ENCODE measurements at places on chromosomes 16 and 17.

- DNase-seq: peak; percentile 75
Observed at GRCh38 chr17:75896415-75897159, at the start of gene TRIM65. TRIM65 (minus strand) TSS chr17:75896951; CDS start chr17:75896937, 14 bp downstream.

- DNase-seq: no peak
Observed at GRCh38 chr17:17564323-17564722, 27.2 kb downstream of the PEMT start.

DNA sequence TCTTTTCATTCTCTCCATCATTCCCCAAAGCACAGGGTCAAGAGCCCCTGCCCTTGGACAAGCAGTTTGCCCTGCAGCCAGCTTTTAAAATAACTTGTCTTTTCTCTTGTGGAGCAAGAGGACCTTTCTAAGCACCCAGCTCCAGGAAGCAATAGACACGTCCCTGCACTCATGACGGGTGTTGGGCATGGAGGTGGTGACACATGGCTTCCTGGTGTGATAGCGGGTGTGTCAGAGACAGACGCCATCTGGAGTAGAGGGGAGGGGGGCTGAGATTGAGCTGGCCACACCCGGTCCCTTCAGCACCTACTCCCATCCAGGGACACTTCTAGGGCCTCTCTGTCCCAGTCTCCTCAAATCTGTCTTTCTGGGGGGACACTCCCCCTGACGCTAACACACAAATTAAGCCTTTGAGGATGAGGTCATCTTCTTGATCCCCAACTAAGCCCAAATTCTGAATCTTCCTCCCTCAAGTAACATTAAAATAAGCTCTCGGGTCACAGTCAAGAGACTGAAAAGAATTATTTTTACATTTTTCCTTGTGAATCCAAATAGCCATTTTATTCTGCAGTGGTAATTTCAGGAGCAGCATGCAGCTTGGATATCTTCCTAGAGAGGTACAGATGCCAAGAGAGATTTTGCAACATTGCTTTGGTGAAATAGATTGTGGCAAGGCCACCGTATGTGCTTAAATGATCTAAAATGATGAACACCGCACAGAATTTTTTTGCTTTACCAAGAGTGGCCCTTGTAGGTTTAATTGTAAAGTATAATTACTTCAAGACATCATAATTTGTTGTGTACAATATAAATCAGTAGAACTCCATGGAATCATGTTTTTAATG is 216.6 kb upstream of the IRX3 start:
- no peak for DNase-seq

- DNase-seq: no peak
Observed at GRCh38 chr17:41343029-41343428, 7.6 kb downstream of the KRT33A start.

GRCh38 chr17:58313815-58314705 is 14.5 kb downstream of the TSPOAP1 start:
- no peak for DNase-seq

DNA sequence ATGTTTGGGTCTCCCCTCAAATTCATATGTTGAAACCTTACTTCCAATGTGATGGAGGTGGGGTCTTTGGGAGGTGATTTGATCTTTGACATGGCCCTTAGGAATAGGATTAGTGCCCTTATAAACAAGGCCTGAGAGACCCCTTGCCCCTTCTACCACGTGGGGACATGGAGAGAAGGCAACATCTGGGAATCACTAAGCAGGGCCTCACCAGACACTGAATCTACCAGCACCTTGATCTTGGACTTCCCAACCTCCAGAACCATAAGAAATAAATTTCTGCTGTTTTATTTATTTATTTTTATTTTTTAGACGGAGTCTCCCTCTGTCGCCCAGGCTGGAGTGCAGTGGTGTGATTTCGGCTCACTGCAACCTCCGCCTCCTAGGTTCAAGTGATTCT is 40.1 kb downstream of the GDE1 start:
- no peak for DNase-seq

GRCh38 chr17:50871364-50871763 is 5.2 kb upstream of the TOB1 start:
- no peak for DNase-seq

DNA sequence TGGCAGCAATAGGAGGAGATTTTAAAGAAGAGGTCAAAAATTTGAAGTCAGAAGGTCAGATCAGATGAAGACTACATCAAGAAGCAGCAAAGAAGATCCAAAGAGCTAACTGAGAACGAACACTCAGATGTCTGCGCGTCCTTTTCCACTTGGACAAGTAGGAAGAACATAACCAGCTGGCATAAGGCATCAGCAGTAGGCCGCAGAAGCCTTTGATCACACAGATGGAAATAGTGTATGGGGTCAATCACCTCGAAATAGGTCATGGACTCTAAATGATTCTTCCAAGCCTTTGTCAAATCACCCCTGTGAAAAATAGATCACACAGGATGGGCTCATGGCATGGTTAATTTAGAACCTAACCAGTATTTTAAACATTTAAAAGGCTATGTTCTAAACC is 56.4 kb upstream of the TOM1L1 start:
- DNase-seq: no peak

GRCh38 chr16:67987460-67988160 is 7.3 kb upstream of the DPEP3 start:
- DNase-seq: no peak

DNA sequence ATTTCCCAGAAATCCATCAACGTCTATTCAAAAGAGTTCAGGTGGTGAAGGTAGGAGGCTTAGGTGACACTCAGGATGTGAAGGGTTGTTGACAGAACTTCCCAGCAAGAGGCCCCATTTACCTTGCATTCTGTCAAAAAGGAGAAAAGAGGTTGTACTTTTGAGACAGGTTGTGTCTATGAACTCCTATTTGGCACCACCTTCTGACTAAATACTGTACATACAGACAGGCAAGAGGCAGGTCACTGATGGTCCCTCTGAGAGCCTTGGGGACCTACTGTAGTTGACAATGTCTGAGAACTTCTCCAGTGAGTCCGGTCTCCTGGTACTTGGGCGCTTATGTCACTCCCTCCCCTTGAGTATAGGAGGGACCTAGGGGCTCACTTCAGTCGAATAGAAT is 479.3 kb upstream of the ZFHX3 start:
- DNase-seq: no peak

DNA sequence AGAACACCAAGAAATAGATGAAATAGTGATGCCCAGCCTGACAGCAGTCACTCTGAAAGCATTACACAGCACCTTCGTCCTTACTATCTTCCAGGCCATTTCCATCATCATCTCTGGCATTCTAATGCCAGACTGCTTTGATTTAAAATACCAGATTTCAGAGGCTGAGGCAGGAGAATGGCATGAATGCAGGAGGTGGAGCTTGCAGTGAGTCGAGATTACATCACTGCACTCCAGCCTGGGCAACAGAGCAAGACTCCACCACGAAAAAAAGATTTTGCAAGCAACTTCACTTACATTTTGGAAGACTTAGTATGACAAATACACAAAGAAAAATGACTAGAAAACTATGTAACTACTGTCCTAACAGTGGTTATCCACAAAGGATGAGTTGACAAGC is 244.0 kb downstream of the CPPED1 start:
- no peak for DNase-seq

DNA sequence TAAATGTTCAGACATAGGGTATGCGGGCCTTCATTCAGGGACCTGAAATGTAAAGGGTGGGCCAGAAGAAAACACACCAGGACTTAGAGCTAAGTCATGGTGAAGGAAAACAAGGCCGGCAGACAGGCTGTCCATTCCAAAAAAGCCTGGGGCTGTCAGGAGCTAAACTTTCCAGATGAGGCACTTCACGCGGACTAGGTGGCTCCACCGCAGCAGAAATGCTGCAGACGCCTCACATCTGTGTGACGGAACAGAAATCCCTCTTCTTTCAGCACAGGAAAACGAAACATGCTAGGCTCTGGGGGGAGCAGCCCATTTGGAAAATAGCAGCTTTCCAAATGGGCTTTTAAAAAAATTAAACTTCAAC is 88.7 kb downstream of the HS3ST3A1 start:
- DNase-seq: no peak

DNA sequence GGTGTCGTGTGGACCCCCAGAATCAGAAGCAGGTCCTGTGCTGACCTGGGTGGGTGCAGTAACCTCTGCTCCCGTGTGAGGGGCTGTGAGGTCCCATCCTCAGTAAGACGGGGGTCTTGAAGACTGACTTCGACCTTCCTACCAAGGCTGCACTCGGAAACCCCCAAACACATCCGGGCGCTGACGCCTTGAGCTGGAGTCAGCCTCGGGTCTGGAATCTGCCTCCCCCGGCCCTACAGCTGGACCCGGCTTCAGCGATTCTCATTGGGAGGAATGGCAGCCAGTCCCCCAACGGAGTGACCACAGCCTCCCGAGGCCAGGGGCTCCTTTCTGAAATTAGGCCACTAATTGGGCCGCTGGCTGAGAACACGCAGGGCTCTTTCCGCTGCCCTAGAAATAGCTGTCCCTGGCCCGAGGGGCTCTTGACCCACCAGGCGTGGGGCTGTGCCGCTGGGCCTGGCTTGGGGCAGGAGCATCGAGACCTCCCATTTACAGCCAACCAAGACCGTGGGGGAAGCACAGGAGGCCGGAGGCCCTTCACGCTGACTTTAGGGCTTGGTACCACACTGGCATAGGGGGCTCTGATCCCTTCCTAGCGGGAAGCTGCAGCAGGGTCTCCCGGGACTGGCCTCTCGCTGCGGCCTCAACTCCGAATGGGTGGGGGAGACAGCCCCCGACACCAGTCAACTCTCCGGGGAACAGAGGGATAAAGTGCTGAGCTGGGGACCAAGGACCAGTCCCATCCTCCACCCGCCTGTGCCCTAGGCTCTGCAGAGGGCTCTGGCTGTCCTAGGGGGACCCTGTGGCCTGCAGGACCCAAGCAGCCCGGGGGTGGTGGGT is 2.6 kb upstream of the GNG13 start:
- no peak for DNase-seq

GRCh38 chr17:37225465-37225864 is 150.3 kb upstream of the C17orf78 start:
- DNase-seq: no peak

- DNase-seq: no peak
Observed at GRCh38 chr17:29263916-29264315, 17.3 kb downstream of the CRYBA1 start.

DNA sequence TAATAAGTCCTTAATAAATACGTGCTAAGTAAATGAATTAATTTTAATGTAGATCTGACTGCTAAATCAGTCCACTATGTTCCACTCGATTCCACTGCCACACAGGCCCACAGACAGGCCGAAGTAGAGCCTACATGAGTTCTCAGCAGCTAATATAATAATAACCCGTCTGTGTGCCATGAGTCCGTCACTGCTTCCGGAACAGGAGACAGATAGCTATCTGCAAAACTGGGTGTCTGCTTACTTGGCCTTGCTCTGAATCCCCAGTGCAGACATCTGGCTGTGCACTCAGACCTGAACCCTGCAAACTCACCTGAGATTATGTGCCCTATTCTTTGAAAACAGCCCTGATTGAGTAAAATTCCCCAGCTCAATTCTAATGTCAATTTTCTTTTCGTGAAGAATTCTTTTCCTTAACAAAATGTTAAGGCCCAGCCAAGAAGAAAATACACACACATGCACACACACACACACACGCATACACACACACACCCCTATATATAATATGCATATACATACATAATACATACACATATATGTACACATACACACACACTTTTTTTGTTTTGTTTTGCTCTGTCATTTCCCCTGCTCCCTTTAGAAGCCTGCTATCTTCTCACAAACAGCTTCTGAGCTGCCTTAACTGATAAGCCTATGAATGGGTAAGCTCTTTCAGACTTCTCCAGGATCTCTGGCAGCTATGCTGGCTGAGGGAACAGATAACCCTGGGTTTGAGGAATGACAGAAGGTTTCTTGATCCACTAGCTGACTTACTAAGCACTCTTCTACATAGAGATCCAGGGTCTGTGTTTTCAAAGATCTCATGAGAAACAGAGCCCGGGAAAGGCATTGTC is 39.8 kb upstream of the TOM1L1 start:
- DNase-seq: no peak

- no peak for DNase-seq
Observed at GRCh38 chr16:57703416-57704010, 8.9 kb downstream of the DRC7 start.

DNA sequence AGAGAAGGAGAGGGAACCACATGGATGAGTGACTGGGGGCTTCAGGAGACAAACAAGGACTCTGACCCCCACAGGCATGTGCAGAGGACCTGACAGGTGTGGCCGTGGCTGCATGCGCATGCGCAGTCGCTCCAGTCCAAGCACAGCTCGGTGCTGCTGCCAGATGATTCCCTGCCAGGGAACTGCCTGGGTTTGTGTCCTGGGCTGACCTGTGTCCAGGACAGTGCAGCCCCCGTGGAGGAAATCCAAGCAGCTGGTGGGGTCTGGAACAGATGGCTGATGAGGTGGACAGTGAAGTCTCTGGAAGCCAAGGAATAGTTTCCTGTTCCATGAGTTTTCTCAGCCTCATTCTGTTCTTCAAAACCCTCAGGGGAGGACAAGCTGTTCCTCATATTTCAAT is 27.3 kb downstream of the LASP1 start:
- DNase-seq: no peak

DNA sequence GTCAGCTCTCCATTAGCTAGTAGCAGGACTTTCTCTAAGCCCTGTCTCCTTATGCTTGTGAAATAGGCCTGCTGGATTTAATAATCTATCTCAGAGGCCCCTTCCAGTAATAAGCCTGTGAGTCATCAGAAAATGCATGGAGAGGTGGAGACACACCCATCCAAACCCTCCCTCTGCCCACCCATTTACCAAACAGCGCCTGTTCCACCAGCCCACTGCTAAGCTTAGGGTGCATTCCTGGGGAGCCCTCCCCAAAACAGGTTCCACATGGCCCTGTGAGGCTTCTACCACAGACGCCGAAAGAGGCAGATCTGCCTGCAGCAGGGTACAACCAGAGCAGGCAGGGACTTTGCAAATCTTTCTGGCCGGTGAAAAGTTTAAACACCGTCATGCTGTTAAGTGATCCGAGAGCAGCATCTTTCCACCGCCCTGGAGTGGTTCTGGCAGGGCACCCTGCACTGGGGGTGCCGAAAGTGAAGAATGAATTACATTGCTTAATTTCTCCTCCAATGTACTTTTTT is 99.3 kb downstream of the GAS7 start:
- DNase-seq: no peak

- no peak for DNase-seq
Observed at GRCh38 chr16:50093607-50094539, 28.1 kb downstream of the HEATR3 start.
